Dorsolateral prefrontal cortex (tissue), 122 donors: ENCODE measurements at places on chromosomes 2 and 18.

DNA sequence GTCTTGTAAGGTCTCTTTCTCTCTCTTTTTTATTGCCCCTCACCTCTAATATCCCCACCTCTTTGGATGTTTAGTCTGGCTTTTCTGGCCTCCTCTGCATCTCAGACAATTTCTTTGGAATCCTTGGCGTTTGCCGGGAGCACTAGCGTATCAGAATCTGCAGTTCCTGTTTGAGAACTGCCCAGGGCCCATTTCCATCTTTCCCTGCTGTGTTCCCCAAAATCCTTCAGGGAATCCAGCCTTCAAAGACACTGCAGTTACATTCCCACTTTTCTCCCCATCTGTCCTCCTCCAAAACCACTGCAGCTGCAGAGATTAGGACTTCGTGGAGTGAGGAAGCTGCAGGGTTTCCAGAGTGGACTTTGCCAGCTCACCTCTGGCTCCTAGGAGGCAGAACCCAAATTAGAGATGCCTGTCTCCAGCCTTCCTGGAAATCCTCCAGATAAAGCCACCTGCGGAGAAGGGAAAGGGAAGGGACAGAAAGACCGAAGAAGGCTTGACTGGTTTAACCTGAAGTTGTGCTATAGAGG is 2.7 kb downstream of the VSNL1 start:
- no peak for DNase-seq

DNA sequence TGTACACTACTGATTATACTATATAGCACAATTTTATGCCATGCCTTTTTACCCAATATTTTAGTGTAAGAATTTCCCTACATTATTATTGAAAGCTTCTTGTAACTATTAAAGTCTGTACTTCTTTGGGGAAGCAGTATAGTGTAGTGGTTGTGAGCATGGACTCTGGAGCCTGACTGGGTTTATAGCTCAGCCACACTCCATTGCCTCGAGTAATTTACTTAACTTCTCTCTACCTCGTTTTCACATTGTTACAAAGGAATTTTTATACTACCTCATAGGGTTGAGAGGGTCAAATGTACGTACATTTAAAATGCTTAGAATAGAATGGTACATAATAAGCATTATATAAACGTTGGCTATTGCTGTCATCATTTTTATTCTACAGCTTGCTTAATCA is 139.2 kb downstream of the UBR3 start:
- DNase-seq, result no peak

- no peak for DNase-seq
These were observed 616.7 kb upstream of the REG3G start for GRCh38 chr2:78408795-78409118.

- DNase-seq, result no peak
These were observed 211.6 kb downstream of the ZNF521 start for GRCh38 chr18:25140124-25140961.

GRCh38 chr2:61423714-61424113 is 47.2 kb downstream of the USP34 start:
- no peak for DNase-seq

GRCh38 chr2:171407030-171407675 is 26.6 kb downstream of the METTL8 start:
- DNase-seq, result no peak

- DNase-seq, result no peak
These were observed 1568.7 kb upstream of the CELF4 start for GRCh38 chr18:39134255-39134654.

GRCh38 chr2:208440716-208441115 is 34.1 kb downstream of the PTH2R start:
- no peak for DNase-seq

- no peak for DNase-seq
These were observed 587.2 kb upstream of the PKDCC start for GRCh38 chr2:41460661-41461060.

- DNase-seq, result no peak
These were observed 20.0 kb downstream of the LANCL1 start for GRCh38 chr2:210456571-210456970.

- DNase-seq, result no peak
These were observed 141.7 kb downstream of the RBM43 start for GRCh38 chr2:151120011-151120410.

DNA sequence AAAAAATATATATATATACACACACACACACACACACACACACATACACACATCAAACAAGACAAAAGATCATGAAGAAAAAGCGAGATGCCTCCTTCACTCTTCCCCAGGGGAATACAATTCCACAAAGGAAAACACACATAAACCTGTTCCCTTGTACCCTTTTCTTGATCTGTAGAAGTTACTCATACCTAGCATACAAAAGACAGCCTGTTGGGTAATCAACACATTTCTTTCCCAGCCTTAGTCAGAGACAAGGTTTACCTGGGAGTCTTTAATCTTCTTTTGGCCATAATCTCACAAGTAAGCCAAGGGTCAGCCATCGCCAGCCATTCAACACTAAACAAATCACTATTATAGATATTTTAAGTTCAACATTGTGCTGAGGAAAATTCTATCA is 407.0 kb downstream of the SUCLG1 start:
- DNase-seq, result no peak

DNA sequence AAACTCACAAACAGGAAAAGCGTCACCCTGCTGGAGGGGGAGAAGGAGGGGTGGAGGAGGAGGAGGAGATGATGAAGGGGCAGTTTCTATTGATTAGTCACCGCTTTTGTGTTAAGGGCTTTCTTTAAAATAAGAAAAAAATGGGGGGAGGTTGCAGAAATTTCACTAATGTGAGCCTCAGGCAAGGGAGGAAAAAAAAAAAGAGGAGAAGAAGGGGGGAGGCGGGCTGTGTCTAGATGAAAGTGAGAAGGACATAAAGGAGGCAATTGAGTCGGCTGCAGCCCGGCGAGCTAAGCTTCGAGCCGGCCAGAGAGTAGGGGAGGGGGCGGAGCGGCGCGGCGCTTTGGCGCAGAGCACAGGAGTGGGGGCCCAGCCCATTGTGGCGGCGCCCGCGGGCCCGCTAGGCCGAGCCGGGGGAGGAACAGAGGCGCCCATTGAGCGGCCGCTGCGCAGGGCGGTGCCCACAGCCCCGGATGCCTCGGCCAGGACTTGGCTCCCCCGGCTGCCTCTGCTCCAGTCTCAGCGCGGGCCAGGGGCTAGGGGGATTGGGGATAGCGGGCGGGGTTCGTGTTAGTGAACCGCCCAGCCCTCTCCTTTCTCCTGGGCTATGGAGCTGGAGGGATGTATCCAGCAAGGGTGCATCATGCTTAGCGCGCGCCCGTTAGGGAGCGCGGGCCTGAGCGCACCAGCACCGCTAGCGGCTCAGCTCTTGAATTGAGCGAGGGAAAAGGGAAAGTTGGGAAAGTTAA is 7.9 kb downstream of the PAX3 start:
- no peak for DNase-seq

DNA sequence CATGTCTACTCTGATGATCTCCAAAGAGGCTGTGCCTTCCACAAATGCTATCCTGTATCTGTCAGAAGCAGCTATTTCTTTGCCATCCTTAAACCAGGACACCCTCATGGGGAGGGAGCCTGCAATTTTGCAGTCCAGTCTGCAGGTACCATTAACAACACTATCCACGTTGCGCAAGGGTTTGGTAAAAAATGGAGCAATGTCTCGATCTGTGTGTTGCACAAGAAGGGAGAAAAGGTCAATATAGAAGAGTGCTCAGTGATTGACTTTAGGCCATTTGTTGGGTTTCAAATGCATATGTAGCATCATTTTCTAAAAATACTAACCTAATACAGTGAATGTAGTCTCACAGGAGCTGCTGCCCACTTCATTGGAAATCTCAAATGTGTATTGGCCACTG is 74.3 kb downstream of the TTN start:
- no peak for DNase-seq

DNA sequence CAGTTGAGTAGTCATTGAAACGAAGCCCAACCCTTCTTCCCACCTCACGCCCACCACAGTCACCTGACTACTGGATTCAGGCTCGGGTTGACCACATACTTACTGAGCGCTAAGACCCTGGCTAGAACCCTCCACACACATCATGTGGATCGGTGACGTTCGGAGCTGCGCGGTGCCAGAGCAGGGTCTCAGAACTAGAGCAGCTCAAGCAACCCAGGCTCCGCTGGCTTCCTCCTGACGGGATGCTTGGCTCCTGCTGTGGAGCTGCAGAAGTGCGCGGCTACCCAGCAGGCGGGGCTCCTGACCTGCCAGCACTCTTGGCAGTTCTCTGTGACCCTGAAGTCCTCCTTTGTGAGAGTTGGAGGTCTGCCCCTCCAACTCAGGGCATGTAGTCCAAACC is 90.6 kb upstream of the MBOAT2 start:
- DNase-seq, result no peak

GRCh38 chr18:55934821-55935220 is 346.8 kb upstream of the TCF4 start:
- DNase-seq, result no peak

- DNase-seq, result no peak
These were observed 96.1 kb downstream of the DDX1 start for GRCh38 chr2:15687720-15688119.
